ENCODE measurements at places on chromosomes 4 and X. TPM values are rescaled to one million over a fixed set of nuclear protein-coding genes. Genes with fewer than 3 reads are reported as not detected.

The NAP1L3 gene
- 9.1 TPM for total RNA-seq

The PF4V1 gene
- not detected for total RNA-seq

The PRPS1 gene
- total RNA-seq, result 32.8 TPM

The RBM46 gene
- total RNA-seq, result not detected

The SORCS2 gene
- total RNA-seq, result 13.4 TPM

The FRMD7 gene
- 0.82 TPM for total RNA-seq

The NUP54 gene
- total RNA-seq, result 58.5 TPM

The CXCL11 gene
- not detected for total RNA-seq

The ATP11C gene
- 29.7 TPM for total RNA-seq

The TLR8 gene
- total RNA-seq, result not detected

The IQSEC2 gene
- total RNA-seq, result 14.9 TPM

The VAMP7 gene
- 31.3 TPM for total RNA-seq

The GLA gene
- 18.9 TPM for total RNA-seq

The KLHL34 gene
- total RNA-seq, result 3.4 TPM

The EBP gene
- 22.8 TPM for total RNA-seq

The PABPC4L gene
- 13.1 TPM for total RNA-seq

The KLB gene
- total RNA-seq, result not detected

The CFAP47 gene
- total RNA-seq, result 0.10 TPM

The MMAA gene
- total RNA-seq, result 7.4 TPM

The XG gene
- total RNA-seq, result 6.4 TPM

The BMPR1B gene
- 42.5 TPM for total RNA-seq

The ETNPPL gene
- not detected for total RNA-seq

The LUZP4 gene
- total RNA-seq, result not detected

The TRIM61 gene
- 4.2 TPM for total RNA-seq

The JCHAIN gene
- 1.0 TPM for total RNA-seq

The DCAF8L2 gene
- not detected for total RNA-seq

The SRPK3 gene
- 81.4 TPM for total RNA-seq

The PROM1 gene
- total RNA-seq, result 39.4 TPM

The FATE1 gene
- total RNA-seq, result 0.51 TPM

The SLC25A5 gene
- 127 TPM for total RNA-seq

Data from tongue (tissue), 3 donors.